HS-5 (cell line): ENCODE measurements at places on chromosomes 12 and 14.

- DNase-seq, result no peak
Observed at GRCh38 chr12:86787419-86787818, 531.2 kb upstream of the MGAT4C start.

GRCh38 chr12:110546339-110546738 lies 36.8 kb downstream of the PPTC7 start:
- peak; percentile 93 for DNase-seq

DNA sequence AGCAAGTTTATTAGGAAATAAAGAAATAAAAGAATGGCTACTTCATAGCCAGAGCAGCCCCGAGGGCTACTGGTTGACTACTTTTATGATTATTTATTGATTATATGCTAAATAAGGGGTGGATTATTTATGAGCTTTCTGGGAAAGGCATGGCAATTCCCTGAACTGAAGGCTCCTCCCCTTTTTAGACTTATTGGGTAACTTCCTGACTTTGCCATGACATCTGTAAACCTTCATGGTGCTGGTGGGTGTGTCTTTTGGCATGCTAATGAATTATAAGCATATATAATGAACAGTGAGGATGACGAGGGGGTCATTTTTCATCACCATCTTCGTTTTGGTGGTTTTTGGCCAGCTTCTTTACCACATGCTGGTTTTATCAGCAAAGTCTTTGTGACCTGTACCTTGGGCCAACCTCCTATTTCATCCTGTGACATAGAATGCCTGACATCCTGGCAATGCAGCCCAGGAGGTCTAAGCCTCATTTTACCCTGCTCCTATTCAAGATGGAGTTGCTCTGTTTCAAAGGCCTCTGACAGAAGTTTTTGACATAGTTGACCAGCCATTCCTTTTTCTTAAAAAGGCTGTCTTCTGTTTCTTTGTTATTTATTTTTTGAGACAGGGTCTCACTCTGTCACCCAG lies 11.1 kb upstream of the PTGES3 start:
- DNase-seq, result no peak

DNA sequence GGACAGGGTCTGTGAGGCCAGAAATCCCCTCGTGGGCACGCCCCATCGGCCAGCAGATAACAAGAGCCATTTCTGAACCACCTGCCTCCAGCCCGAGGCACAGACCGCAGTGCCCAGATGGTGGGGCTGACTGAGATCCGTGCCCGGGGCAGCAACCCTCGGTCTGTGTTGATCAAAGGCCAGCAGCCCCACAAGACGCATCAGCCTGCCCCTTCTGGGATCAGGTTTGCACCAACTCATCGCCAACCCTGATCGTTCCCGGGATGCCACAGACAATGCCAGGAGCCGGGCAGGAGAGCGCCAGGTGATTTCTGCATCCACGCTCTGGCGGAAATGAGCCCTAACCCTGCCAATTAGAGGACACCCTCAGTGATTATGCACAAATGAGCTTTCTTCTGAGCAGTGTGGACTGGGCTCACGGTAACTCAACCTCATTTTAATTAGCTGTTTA lies 64.5 kb downstream of the TESC start:
- DNase-seq, result no peak

DNA sequence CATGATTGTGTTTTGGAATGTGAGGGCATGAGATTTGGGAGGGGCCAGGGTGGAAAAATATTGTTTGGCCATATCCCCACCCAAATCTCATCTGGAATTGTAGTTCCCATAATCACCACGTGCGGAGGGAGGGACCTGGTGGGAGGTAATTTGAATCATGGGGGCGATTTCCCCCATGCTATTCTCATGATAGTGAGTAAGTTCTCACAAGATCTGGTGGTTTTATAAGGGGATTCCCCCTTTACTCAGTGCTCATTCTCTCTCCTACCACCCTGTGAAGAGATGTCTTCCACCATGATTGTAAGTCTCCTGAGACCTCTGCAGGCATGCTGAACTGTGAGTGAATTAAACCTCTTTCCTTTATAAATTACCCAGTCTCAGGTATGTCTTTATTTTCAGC lies 15.7 kb downstream of the OR10P1 start:
- DNase-seq, result no peak

DNA sequence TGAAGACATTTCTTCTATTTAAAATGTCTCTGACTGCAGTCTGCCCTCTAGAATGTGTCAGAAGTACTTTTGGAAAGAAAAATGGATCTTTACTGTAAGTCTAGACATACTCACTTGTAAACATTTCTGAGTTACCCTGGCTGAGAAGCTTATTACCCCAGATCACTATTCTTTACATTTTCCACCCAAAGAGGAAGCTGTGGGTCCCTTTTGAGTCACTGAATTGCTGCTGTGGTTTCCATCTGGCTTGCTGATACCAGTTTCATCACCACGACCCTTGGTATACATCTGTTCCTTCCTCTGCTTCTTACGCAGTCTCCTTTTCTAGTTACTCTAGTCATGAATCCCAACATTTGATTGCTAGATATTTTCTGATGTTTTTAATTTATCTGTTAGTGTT lies 20.2 kb upstream of the CLEC4D start:
- peak; percentile 2 for DNase-seq
